ENCODE measurements at places on chromosomes 2 and 18. TPM values are rescaled to one million over a fixed set of nuclear protein-coding genes. Genes with fewer than 3 reads are reported as not detected.

Gene ZDBF2
- 13.5 TPM for total RNA-seq

Gene PSMA8
- total RNA-seq = not detected

Gene GPR35
- total RNA-seq = 0.21 TPM

Gene NAT8
- not detected for total RNA-seq

DNA sequence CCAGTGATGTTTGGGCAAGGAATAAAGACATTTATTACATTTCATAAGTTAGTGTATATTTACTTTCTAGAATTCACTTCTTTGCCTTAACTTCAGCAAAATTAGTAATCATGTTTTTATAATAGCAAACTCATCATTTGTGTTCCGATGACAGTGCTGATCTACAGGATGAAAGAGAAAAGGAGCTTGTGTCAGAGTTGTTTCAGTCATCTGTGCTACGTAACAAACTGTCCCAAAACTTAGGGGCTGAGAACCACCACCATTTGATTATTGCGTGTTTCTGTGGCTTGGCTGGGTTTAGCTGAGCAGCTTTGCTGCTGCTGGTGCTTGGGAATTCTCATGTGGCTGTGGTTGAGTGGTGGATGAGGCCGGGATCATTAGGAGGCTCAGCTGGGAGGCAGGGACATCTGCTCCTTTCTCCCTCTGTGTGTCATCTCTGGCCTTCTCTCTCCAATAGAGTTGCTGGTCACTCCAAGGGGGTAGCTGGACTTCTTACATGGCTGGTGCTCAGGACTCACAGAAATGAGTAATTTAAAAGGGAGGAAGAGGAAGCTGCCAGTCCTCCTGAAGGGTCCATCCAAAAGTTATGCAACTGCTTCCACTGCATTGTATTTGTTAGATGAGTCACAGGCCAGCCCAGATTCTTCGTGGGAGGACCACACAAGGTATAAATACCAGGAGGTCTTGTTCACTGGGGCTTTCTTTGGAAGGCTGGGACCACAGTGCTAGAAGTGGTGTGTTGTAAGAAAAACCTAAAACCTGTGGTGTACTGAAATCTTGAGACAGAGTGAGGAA, 43.4 kb upstream of the HAAO start:
- DNase-seq = peak; percentile 92

GRCh38 chr2:157376041-157376440, 50.4 kb upstream of the ERMN start:
- DNase-seq = no peak

DNA sequence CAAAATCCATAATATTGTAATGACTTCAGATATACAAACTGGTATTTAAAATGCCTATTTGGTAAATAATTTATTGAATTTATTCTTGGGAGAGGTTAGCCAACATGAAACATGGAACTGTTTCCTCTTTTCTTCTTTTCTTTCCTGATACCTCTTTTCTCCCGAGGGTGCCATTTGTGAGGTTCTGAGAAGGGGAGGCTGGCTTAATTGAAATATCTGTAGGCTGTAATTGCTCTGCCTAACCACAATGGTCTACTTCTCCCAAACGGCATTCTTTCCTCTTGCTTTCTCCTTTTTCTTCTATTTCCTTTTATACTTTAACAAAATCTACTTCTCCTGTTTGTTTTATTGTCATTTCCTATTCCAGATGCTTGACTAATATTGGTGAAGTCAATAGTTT, 114.9 kb downstream of the TCF4 start:
- no peak for DNase-seq

GRCh38 chr2:218482651-218483050, 63.7 kb downstream of the VIL1 start:
- DNase-seq = no peak

DNA sequence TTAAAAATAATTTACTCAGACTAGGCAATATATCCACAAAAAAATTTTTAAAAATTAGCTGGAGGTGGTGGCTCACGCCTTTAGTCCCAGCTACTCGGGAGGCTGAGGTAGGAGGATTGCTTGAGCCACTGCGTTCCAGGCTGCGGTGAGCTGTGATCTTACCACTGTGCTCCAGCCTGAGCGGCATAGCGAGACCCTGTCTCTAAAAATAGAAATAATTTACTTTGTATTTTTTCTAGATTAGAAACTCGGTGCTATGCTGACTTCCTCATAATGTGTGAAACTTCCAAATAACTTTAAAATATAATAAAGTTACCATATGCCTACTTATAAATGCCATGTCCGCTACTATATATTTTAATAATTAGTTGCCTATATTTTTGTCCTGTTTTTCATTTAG, 6.7 kb downstream of the PPIG start:
- no peak for DNase-seq
